ENCODE measurements at places on chromosomes 12 and 14. TPM values are rescaled to one million over a fixed set of nuclear protein-coding genes. Genes with fewer than 3 reads are reported as not detected.

The AGAP2 gene
- total RNA-seq, result 15.8 TPM

The IL23A gene
- 0.59 TPM for total RNA-seq

The PTPRO gene
- not detected for total RNA-seq

The GPR137C gene
- total RNA-seq, result 0.89 TPM

- DNase-seq, result no peak
Measured at GRCh38 chr12:83168751-83169150, 482.0 kb downstream of the TMTC2 start.

GRCh38 chr12:92695577-92695976, 7.2 kb upstream of the PLEKHG7 start:
- no peak for DNase-seq

GRCh38 chr12:98149270-98149669, 366.1 kb upstream of the TMPO start:
- no peak for DNase-seq

GRCh38 chr14:69937367-69938081, 58.3 kb downstream of the SMOC1 start:
- DNase-seq, result no peak

All from HCT116 (cell line).